Fibroblast of skin of back (primary cell): ENCODE measurements at places on chromosomes 7 and 10.
A peak's percentile ranks its signal among the peaks of the same experiment; 100 is the strongest.

DNA sequence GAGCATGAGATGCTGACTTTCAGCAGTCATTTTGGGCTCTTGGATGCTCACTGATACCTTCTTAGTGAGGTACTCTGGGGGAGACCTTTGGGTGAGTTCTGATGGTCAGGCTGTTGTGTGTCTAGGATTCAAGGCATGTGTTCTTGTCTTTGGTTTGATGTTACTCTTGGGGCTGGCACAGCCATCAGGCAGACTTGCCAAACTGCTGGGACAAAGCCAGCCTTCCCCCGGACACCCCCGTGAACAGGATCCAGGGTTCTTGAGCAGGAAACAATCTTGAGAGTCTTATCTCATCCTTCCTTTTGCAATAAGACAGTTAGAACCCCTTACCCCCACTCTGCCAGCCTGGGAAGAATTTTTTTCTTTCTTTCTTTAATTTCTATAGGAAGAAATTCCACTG, 42.2 kb downstream of the SUFU start:
- DNase-seq = no peak

- DNase-seq = no peak
Observed at GRCh38 chr7:140697447-140698143, 1.1 kb downstream of the NDUFB2 start.

GRCh38 chr10:1938317-1938716, 201.0 kb upstream of the ADARB2 start:
- DNase-seq = no peak

DNA sequence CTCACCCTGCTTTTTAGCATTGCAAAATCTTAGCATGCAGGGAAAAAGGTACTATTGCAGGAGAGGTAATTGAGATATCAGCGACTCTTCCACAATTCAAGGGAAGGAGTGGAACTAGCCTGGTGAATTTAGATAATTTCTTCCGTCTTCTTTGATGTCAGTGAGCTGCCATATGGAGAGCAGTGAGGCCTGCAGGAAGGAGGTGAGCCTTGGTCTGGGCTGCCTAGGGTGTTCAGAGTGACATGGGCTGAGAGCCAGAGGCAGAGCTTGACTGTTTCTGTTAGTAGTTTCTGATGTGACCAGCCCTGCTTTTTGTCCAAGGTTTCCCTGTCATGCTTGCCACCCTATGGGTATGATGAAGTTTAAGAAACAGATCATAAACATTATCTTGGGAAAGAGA, 28.6 kb downstream of the KAT6B start:
- no peak for DNase-seq

DNA sequence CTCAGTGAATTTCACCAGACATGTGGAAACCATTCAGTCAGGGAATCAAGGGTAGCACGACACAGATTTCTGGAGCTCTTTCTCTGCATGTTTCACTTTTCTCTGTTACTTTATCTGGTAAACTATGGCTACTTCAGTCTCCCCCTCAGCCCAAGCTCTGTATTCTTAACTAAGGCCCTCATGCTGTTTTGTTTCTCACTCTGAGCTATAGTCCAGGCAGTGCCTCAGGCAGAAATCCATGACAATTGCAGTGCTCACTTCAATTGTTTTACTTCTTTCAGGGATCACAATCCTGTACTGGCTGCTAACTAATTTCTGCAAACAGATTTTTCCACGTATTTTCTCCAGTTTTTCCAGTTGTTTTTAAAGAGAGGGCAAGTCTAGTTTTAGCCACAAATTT, 1599.9 kb upstream of the LRRTM3 start:
- no peak for DNase-seq

GRCh38 chr7:22720791-22721786, 5.9 kb upstream of the IL6 start:
- DNase-seq = no peak

GRCh38 chr10:27356738-27357137, 116.1 kb upstream of the ACBD5 start:
- no peak for DNase-seq

DNA sequence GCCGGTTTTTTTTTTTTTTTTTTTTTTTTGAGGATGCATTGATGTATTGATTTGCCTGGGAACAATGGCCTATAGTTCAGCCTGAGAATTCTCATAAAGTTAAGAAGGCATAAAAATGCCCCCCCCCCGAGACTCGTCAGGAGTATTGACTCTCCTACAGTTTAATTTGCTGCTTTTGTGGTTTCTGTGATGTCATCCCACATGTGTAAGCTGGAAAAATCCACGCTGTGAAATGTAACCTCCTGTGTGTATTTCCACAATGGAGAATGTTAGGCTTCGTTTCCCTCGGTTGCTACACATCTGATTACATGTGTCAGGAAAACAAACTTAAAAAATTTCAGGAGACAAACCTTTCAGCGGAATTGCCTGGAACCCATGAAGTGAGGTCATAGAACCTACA, 117.9 kb downstream of the FANK1 start:
- peak; percentile 58 for DNase-seq

GRCh38 chr7:116569737-116570136, 44.9 kb downstream of the CAV1 start:
- peak; percentile 98 for DNase-seq

- no peak for DNase-seq
Observed at GRCh38 chr7:119090851-119091250, 866.3 kb downstream of the ANKRD7 start.

DNA sequence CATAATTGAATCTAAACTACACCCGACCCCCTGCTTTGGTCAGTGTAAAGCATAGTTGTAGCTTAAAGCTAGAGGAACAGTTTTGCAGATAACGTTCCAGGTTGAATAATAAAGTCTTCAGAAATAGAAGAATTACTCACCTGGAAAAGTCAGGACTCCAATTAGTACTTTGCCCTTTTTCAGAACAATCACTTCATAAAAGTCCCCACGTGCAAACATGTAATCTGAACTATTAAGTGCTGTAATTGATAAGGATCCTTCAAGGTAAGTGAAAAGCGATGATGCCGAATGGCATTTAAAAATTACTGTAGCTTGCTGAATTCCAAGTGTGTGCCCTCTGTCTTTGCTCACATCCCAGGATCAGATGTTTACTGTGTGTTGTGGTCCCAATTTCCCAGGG, 53.6 kb upstream of the INSYN2A start:
- no peak for DNase-seq

DNA sequence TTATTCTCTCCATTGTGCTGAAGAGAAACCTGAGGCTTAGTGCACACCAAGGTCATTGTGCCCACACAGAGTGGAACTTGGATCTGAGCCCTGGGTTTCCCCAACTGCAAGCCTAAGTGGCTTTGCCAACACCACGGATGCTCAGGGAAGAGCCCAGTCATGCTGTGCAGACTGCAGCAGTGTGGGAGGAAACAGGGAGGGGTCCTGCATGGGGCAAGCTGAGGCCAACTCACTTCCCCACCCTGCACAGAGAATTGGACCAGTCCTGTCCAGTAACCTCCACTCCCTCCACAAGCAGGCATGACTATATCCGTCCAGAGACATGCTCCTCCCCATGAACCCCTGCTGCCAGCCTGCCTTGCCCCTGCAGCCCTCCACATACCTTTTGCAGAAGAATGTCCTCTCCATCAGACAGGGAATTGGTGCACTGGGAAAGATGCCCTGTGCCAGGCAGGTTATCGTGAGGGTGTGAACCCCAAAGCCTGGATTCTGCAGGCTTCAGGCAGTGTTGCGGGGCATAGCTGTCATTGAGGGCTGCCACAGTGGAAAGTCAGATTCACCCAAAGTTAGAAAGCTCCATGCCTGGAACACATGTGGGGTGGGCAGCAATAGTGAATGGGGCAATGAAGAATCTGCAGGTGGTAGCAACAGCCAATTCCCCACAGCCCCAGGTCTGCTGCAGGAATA, 44.9 kb downstream of the DRGX start:
- no peak for DNase-seq

DNA sequence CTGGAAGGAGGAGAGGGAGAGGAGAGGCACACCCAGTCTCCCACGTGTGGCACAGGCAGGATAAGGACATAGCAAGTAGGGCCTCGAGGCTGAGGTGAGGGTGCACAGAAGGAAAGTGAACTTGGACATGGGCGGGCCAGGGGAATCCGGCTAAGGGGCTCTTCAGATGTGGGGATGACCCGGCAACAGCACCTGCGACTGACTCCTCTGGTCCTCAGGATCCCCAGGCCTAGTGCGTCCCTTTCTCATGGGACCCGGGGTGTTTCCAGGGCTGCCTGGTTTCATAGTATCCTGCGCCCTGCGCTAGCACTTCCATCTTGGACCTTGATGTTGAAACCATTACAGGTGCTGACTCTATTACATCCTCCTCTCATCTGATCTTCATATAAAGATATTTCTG, 96.1 kb upstream of the LYZL2 start:
- DNase-seq = no peak

- peak; percentile 82 for DNase-seq
Observed at GRCh38 chr10:86644152-86644793, 10.1 kb upstream of the OPN4 start.

- no peak for DNase-seq
Observed at GRCh38 chr7:153509768-153510167, 542.4 kb upstream of the DPP6 start.

GRCh38 chr10:3578682-3579081, 206.3 kb downstream of the KLF6 start:
- DNase-seq = no peak

- no peak for DNase-seq
Observed at GRCh38 chr7:33040803-33041516, 21.6 kb downstream of the NT5C3A start.

- no peak for DNase-seq
Observed at GRCh38 chr10:11609492-11610093, 1.9 kb downstream of the USP6NL start.

- DNase-seq = no peak
Observed at GRCh38 chr7:92205987-92206386, 27.0 kb upstream of the LRRD1 start.

DNA sequence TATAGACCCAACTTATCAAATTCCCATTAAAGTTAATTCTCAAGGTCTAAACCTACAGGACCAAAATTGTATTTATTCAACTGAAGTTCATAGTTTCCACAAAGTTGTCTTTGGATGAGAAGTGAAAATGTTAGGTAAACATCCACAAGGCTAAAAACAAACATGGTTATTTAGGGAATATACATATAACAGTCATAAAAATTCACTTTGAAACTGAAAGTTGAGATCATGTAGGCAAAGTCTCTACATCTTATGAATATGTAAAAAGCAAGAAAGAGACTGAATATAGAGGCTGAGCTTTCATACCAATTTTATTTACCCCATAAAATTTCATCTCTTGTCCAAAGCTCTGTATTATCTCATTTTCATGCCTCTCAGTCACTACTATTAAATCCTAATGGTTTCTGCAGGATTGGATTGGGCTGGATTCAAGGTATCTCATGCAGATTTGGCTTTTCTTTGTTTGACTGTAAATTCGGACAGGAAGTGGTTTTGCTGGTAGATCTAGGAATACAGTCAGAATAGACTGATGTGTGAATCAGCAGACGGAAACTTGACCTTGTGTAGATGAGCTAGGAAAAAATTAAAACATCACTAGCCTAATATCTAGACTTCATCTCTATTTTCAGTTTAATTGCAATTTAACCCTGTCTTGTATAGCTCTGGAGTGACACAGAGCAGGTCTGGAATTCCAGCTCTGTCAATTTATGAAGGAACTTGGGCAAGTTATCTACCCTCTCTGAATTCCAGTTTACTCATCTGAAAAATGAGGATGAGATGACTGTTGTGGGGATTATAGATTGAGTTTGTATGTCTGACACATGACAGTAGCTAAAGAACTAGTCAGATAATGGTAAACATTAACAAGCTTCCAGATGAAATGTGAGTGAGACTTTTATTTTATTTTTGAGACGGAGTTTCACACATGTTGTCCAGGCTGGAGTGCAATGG, 27.3 kb upstream of the SKAP2 start:
- no peak for DNase-seq

DNA sequence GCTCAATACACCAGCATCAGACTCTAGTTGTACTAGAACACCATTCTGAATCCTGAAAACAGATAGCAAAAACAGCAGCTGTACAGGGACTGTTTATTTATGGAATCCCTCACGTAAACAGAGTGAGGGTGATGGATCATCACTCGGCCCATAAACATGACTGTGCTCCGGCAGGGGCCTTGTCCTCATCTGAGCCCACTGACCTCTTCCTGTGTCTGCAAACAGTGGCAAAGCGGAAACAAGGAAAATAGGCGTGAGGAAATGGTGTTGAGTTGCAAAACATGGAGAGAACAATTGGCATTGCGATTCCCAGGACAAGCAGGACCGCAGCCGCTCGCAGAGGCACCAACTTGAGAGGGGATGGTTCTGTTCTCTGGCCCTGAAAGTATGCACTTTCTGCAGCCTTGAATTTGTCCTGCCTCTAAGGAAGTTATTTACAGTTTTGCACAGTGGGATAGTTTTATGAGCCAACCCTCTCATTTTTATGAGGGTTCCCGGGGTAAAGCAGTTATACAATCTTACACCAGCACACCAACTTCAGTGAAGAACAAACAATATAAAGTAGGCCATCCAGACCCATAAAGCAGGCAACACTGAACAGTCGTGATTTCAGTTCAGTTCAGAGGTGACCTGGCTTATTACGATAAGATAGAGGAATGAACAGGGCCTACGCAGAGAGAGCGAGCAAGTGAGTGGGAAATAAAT, 248.0 kb upstream of the FZD8 start:
- DNase-seq = no peak

DNA sequence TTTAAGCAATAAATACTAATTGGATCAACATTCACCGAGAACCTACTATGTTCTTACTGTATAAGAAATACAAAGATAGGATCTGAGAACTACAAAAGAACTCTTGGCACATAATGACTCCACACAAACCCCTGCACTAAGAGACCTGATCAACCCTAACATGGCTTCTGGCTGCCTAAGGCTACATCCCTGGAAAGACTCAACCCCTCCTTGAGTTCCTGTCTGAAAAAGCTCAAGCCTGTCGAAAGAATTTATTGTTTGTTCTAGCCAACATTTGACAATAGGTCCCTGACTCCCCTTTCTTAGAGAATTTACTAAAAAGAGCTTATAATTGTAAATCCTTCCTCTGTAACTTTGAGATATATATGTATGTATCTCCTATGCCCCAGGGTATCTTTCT, 125.3 kb upstream of the SGCE start:
- DNase-seq = no peak

DNA sequence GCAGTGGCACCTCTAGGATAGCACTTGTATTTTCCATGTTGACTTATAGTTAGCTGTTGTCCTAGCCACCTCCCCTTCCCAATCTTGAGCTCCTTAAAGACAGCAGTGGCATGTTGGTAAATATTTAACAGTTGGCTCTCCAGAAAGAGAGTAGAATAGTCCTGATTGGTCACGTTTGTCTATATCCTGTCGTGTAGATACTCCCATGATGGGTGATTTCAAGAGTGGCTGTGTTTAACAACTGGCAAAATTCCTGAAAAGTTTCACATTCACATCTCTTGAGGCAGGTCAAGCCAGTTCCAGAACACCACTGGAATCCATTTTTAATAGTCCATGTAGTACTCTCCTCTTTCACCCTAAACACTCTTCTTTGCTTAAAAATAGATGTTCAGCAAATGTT, 68.2 kb upstream of the FZD1 start:
- no peak for DNase-seq
